T47D (cell line): ENCODE measurements at places on chromosomes 12 and 14.

DNA sequence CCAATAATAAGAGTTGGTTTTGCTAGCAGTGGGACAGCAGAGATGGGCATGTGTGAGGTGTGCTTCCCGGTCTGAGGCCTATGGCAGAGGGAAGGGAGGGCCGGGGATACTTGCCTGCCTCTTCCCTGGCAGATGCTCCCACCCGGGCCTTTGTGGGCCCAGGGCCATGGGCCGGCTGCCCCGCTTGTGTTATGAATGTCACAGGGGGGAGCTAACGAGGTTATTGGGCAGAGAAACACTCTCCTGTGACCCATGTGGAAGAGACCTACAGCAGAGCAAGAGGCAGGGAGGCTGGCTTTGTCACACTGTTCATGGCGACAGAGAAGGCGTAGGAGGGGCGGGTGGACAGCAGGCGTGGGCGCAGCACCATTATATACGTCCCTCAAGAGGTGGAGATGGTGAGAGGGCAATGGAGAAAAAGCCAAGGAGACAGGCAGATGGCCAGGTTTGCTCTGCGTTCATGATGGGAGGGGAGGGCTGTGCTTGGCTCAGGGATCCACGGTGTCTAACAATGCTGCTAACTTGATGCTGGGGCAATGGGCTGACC, 13.3 kb downstream of the CCND2 start:
- DNase-seq = no peak

DNA sequence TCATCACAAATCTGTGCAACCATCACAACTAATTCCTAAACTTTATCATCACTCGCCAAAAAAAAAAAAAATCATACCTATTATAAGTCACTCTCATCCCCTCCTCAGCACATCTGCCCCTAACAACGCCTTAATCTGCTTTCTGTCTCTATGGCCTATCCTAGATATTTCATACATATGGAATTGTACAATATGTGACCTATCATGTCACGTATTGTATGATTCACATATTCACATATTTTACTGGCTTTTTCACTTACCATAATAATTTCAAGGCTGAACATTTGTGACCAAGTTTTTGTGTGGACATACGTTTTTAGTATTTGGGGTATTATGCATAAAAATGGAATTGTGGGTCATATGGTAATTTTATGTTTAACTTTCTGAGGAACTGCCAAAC, 400.7 kb downstream of the DAD1 start:
- DNase-seq = no peak

DNA sequence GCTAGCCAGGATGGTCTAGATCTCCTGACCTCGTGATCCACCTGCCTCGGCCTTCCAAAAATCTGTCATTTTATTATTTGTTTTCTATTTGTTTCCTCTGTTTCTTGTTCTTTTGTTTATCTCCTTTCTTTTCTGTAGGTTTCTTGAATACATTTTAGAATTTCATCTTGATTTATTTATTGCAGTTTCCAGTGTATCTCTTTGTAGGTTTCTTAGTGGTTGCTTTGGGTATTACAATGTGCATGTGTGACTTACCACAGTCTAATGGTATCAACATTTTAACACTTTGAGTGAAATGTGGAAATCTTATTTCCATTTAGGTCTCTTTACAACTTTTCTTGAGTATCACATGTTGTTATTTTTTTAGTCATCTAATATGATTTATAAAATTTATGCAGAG, 29.9 kb upstream of the MUCL1 start:
- DNase-seq = no peak

GRCh38 chr12:13148485-13148847, 45.0 kb upstream of the GSG1 start:
- no peak for DNase-seq

GRCh38 chr12:124756760-124757159, 106.9 kb downstream of the SCARB1 start:
- no peak for DNase-seq

- DNase-seq = no peak
Measured at GRCh38 chr14:77638771-77639171, 22.3 kb upstream of the SPTLC2 start.
